ENCODE measurements at places on chromosomes 6 and 20.

GRCh38 chr6:113317891-113318574, 539.1 kb upstream of the MARCKS start:
- no peak for DNase-seq

DNA sequence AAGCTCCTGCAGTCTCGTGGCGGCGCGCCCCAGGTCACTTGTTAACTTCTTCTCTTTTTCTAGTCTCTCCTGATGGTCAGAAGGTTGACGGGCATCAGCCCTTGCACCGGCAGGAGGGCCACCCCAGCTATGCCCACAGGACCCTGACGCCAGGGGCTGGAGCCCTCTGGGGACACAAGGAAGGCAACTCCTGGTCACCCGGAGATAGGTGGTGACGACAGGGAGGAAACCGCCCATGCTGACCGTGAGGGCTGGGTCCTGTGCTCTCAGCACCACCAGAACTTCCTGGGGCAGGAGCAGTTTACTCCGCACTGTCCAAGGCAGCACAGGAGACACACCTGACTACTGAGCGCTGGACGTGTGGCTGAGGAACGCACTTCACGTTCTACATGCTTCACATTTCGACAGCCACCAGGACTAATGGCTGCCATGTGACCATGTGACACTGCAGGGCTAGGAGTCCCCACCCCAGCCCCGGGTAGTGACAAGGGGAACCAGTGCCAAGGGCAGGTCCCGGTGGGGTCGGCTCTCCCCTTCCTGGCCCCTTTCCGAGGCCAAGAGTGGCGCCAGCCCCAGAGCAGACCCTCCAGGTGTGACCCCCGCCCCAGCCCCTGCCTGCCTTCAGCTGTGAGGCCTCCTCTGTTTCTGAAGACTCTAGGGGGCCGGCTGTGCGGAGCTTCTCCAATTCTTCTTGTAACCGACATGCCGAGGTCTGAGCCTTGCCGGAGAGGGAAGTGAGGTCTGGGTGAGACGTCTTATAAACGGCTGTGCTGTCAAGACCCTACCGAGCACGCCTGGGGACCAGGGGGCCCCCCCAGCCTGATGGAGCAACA, 45.2 kb downstream of the DSTN start:
- DNase-seq = no peak

DNA sequence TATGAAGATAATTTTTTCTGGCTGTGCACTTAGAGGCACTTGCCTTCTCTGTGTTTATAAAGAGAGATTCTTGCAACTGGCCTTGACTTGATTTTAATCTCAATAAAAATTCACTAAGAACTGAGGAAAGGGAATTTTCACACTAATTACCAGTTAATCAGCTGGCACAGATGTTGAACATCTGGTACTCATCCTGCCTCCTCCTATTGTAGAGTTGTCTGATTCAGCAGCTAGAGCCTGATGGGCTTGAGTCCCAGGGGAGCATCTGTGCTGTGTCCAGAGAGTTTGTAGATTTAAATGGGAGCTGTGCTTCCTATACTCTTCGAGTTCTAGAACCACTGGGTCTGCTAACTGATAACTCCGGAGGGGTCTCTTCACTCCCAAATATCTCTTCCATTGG, 284.4 kb upstream of the RNF24 start:
- no peak for DNase-seq

DNA sequence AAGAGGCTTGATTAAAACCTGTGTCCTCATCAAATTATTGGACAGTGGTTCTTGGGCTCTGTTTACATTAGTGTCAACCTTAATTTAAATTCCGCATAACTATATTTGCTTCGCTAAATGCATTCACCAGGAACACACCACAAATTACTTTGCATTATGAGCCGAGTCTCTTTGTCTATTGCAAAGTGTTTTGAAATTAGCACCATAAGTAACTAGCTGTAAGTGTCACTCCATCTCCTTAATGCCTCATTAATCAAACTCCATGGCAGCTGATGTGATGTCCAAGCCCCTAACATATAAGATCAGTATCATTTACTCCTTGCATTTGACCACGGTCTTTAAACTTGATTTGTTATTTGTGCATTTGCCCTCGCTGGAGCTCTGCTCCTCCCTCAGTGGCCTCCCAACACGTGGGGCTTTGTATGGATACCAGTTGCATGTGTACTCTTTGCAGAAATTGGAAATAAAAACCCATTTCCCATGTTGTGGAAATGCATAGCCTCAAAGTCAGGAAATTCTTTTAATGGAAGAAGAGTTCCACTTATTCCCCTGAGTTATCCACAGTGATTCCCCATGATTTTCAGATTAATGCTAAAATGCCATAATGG, 24.6 kb downstream of the FOXA2 start:
- DNase-seq = no peak

DNA sequence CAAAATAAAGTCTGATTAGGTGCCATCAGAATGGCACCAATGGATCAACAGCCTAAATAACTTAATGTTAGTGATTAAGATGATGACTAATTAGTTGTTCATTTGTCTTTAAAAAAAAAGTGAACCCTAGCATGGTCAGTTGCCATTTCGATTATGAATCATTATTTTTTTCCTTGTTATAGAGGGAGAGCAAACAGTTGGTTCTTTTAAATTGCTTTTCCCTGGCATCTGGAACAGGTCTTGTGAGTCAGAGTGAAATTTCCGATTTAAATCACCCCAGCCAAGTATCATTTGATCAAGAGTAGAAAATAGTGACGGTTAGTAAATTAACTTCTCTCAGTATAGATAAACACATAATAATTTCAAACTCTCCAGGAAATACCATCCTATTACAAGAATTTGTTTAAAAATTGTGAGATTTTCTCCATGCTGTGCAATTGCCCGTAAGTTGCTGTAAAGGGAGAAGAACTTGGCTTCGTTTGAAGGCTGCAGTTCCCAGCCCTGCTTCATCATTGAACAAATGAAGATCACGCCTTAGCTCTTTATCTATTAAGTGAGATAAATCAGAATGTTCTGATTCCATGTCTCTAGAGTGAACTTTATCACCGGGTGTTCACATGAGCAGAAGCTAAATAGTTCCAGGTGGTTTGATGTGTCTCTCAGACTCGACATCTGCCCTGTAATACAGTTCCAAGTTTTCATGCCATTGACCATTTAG, 741.3 kb downstream of the DOK5 start:
- DNase-seq = no peak

DNA sequence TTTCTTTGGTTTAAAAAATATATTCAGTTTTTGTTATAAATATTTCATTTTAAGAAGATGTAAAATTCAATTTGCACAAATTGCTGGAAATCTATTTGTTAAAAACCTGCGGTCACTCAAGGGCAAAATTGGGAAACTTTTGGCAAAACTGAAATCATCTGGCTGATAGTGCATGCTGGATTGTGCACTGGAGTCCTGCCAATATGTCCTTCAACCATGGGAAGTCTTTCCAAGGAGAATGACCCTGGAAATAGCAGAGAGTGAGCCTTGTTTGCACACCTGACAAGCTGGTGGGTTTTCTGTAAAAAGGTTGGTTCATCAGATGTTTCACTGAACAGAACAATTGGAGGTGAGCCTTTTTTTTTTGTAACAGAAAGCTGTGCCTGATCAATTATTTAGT, 413.5 kb downstream of the BTBD3 start:
- no peak for DNase-seq

DNA sequence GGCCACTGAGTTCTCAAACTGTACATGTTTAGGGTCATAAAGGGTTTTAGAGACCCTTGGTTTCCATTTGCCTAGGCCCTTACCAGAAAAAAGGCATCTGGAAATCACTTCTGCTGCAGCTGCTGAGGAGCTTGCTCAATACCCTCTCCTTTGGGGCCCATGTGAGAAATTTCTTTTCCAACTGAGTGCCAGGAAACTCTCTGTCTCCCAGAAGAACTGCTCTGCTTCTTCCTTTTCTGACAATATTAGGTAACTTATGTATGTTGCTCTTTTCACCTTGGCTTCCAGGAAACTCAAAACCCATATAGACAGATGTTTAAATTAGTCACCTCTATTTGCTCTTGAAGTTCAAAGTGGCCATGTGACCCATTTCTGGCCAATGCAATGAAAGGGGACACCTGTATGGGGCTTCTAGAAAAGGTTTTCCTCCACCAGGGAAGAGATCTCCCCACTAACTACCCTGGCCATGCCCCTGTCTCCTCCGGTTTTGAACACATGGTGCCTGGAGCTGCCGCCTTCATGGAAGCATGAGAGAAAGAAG, 121.6 kb downstream of the PREX1 start:
- DNase-seq = no peak

DNA sequence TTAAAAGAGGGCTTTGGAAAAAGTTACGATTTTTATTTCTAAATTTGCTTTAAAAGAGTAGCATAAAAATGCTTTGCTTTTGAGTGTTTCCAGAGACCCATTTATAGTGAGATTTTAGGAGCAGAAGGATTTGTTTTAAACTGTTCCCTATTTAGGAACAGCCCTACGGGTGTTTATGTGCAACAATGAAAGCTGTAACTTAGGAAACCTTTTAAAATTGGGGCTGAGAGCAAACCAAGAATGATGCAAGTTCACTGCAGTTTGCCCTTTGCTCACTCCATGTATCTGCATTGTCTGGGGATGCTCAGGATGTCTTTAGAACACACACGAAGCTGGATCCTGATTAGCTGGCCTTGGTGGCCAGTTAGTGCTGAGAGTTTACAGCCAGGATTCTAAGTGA, 40.9 kb downstream of the GHRH start:
- DNase-seq = no peak

DNA sequence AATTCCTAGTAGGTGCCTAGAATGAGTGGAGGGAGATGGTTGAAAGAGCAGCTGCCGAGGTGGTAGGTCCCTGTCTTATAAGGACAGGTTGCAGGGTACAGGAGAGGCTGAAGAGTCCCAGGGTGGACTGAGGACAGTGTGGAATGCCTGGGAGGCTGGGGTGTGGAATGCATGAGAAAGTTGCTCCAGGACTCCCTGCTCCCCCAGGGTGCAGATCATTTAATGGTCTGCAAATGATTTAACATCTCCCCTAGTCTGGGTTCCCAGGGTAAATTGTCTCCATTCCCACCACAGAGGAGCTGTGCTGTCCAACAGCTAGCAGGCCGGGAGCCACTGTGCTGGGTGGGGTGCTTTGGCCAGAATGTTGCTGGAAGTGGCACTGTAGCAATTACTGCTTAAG, 76.0 kb downstream of the CD83 start:
- no peak for DNase-seq

- DNase-seq = no peak
These were observed 384.6 kb upstream of the CITED2 start for GRCh38 chr6:139759086-139759485.

- no peak for DNase-seq
These were observed 11.7 kb downstream of the EPB41L2 start for GRCh38 chr6:131051341-131051740.

Data from CD4-positive, alpha-beta T cell treated with Interleukin-12 subunit alpha and Interleukin-12 subunit beta, for 1 hour (primary cell).